ENCODE measurements at places on chromosomes 4 and X.

DNA sequence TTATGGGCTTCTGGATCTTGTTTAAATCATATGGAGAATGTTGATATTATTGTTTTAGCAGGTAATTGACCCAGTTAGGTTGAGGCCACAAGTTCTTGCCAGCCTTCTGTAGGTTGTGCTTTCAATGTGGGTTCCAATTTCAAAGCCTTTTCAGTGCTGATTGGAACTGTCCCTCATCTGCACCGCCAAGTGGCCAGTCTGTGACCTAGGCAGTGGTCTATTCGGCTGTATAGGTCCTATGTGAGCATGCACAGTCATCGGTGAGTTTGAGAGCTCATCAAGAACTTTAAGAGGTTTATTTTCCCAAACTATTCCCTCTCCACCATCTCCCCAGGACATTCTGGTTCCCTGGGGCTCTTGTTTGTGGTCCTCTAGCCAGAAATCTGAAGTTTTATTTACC lies 35.7 kb downstream of the DDX53 start:
- DNase-seq = no peak

GRCh38 chrX:116862340-116862739 lies 399.6 kb upstream of the CT83 start:
- DNase-seq = no peak

- DNase-seq = no peak
Observed at GRCh38 chrX:21738950-21739287, 19.0 kb downstream of the SMPX start.

DNA sequence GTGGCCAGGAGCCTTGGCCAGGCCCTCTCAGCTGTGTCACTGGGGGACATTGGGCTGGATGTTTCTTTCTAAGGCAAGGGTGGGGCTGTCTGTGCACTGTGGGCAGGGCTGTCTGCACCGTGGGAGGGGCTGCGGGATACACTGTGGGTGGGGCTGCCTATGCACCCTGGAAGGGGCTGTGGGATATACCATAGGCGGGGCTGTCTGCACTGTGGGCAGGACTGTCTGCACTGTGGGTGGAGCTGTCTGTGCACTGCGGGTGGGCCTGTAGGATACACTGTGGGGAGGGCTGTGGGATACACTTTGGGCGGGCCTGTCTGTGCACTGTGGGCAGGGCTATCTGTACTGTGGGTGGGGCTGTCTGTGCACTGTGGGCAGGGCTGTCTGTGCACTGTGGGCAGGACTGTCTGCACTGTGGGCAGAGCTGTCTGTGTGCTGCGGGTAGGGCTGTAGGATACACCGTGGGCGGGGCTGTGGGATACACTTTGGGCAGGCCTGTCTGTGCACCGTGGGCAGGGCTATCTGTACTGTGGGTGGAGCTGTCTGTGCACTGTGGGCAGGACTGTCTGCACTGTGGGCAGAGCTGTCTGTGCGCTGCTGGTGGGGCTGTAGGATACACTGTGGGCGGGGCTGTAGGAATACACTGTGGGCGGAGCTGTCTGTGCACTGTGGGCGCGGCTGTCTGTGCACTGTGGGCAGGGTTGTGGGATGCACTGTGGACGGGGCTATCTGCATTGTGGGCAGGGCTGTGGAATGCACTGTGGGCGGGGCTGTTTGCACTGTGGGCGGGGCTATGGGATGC lies 31.1 kb downstream of the ACOX3 start:
- no peak for DNase-seq

DNA sequence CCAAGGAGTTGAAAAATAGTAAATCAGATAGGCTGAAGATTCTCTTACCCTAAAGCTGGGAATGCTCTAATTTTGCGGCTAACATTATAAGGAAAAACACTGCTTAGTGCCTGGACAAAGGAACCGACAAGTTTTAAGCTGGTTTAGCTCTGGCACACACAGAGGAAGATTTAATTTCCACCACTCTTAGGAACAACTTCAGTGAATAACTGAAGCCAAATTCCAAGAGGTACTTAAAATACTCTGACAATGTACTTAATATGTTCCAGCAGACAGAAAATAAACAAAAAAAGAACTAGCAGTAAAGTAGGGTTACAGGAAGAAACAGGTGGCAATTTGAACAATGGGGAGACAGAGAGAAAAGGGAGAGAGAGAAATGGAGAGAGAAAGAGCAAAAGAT lies 340.8 kb upstream of the NDST4 start:
- DNase-seq = no peak

- no peak for DNase-seq
Observed at GRCh38 chr4:17313194-17313593, 198.7 kb downstream of the QDPR start.

GRCh38 chrX:75786290-75786689 lies 1.2 kb upstream of the MAGEE2 start:
- DNase-seq = no peak

DNA sequence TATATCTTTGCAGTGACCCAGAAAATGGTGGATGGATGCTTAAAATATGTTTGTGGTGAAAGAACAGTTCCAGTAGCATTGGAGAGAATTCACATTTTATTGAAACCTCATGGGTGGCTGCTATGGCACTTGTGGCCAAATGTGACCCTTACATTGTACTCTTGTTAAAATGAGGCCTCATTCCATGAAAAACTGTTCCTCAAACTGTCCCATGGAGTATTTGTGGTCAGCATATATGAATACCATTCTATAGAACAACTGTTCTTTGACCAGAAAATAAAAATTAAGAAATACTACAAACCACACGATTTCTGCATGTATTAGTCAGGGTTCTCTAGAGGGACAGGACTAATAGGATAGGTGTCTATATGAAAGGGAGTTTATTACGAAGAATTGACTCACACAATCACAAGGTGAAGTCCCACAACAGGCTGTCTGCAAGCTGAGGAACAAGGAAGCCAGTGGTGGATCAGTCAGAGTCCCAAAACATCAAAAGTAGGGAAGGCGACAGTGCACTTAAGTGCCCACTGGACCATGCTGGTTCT lies 35.1 kb downstream of the GEMIN8 start:
- DNase-seq = no peak

DNA sequence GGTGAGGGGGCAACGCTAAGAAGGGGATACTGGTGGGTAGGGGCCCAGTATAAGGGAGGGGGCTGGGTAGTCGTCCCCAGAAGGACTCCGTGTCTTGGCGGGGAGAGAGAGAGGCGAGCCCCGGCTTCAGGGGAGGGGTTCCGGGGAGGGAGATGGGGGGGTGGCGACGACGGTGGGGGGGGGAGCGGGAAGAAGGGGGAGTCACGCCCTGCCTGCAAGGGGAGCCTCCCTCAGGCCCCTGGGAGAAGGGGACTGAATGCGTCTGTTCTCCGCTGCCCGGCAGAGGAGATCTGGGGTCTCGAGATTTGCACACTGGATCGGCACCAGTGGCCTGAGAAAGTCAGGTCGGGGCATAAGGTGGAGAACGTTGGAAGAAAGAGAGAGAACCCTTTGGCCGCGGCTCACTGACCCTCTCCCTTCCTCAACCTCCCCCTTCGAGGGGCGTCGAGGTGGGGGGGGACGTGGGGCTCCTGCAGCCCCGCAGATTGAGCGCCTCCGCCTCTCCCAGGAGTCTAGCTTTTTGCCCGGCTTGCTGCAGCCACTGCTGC lies 609 bp upstream of the BCORL1 start:
- DNase-seq = no peak

DNA sequence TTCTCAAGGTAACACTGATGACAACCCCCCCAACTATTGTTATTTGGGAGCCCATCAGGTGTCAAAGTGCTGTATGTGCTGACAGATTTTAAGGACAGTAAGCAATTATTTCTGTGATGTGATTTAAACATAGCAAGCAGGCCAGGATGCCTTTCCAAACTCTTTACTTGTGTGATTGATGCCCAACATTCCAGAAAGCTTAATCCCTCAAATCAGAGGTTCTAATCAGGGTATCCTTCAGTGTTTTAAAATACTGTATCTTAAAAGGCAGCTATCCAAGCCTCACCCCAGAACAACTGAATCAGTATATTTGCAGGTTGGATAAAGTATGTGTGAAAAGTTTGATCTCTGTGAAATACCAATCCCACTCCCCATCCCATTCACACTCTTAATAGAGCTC lies 119.7 kb downstream of the GASK1B start:
- DNase-seq = no peak

- DNase-seq = no peak
Observed at GRCh38 chr4:147760176-147760575, 28.3 kb downstream of the ARHGAP10 start.

- peak; percentile 19 for DNase-seq
Observed at GRCh38 chr4:109945056-109945455, 32.4 kb downstream of the EGF start.
